Activated CD4-positive, alpha-beta memory T cell treated with anti-CD3 and anti-CD28 coated beads for 36 hours (primary cell): ENCODE measurements at places on chromosomes 7 and 10.
A peak's percentile ranks its signal among the peaks of the same experiment; 100 is the strongest.

GRCh38 chr10:93596539-93596938 is 4.5 kb downstream of the RBP4 start:
- no peak for DNase-seq

DNA sequence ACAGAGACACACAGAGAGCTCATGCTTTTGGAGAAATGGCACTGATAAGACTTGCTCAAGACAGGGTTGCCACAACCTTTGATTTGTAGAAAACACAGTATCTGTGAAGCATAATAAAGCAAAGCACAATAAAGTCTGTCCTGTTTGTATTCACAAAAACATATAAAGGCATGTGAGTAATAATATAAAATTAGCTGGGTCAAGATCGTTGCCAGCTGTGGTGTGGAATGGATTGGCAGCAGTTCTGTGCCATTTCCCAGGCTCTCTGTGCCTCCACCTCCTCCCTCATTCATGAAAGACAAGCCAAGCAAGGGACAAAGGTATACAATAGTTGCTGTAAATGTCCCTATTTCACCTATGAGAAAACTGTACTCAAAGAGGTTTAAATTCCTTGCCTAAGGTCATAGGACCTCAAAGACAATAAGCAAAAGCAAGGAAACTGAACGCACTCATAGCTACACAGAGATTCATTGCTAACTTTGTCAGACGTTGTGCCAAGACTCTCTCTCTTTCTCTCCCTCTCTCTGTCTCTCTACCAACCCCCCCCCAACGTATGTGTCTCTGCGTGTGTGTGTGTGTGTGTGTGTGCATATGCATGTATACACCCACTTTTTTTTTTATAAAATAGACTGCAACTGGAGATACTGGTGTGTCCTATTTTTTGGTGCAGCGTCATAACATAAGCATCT is 31.8 kb downstream of the CHST3 start:
- no peak for DNase-seq

DNA sequence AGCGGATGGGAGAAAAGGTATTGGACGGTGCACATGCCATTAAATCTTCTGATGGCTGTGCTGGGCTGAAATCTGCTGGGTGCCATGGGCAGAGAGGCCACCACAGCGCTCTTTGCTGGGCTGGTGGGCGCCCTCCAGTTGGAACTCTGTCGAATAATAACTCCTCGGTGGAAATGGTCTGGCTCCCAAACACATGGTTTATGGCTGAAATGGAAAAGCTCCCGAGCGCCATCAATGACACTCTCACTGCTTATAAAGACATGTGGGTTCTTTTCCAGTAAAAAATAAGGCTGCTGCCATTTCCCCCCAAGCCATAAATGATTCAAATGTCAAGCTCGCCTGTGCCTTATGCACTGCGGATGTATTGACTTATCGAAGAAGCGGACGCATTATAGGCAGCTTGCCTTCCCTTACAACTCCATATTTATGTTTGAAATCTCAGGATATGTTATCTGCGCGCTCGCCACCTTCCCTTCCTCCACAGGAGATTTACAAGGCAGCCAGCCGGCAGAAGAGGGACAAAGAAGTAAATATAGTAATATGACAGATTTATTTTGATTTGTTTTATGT is 239.0 kb upstream of the MKI67 start:
- DNase-seq: no peak

GRCh38 chr7:1085266-1085665 is 2.6 kb upstream of the GPER1 start:
- DNase-seq: no peak

DNA sequence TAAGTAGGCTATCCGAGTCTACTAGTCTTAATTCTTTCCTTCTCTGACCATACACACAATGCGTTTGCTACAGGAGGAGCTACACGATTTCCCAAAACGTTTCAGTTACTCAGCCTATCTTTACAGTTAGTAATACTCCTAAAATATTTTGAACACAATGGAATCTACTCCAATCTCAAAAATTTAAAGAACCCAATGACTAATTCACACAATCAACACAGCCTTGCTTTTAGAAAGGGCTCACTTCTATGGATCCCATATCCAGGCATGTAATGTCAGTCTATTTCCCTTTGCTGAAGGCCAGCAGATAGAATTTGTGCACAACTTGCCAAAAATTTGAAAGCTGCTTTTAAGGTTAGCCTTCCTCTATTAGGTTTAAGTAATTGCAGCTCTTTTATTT is 107.2 kb downstream of the VPS41 start:
- no peak for DNase-seq

DNA sequence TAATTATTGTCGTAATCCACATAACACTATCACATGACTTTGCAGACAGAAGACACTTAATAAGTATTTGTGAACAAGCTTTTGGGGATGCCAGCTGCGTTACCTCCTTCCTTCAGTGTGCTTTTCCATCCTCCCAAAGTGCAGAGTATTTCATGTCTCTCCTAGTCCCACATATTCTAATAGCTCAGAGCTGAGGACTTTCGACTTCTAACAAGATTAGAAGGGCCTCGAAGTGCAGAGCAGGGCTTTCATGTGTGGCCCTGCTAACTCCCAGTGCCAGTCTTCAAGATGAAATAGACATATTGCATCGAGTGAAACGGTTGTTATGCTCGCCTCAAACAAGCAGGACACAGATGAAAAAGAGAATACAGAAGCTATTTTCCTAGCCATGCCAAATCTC is 125.7 kb upstream of the RNF32 start:
- no peak for DNase-seq

- DNase-seq: no peak
Measured at GRCh38 chr7:82507365-82507975, 63.9 kb upstream of the CACNA2D1 start.

DNA sequence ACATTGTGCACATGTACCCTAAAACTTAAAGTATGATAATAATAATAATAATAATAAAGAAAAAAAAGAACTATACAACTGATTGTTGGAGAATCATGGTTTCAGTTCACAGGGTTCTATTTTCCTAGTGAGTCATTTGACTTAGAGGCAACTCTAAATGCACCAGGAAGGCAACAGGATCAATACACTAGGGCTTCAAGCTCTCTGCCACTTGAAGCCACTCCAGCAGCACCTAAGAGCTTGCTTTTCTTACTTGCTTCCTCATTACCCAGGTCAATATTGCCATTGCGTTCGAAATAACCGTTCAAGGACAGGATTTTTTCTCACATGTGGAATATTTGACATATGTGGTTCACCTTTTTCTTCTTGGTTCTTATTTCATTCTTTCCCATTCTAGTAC is 189.7 kb downstream of the GRM3 start:
- DNase-seq: no peak

DNA sequence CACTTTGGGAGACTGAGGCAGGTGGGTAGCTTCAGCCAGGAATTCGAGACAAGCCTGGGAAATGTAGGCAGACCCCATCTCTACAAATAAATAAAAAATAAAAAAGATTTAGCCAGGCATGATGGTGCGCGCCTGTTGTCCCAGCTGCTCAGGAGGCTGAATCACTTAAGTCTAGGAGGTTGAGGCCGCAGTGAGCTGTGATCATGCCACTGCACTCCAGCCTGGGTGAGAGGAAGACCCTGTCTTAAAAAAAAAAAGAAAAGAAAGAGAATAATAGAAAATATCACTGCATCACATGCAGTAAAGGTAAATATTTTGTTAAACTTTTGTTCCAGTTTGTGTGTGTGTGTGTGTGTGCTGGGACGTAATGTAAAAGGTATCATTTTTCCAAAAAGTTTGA is 3.0 kb downstream of the STRIP2 start:
- no peak for DNase-seq

- DNase-seq: no peak
Measured at GRCh38 chr10:126263006-126263676, 125.1 kb downstream of the ADAM12 start.

DNA sequence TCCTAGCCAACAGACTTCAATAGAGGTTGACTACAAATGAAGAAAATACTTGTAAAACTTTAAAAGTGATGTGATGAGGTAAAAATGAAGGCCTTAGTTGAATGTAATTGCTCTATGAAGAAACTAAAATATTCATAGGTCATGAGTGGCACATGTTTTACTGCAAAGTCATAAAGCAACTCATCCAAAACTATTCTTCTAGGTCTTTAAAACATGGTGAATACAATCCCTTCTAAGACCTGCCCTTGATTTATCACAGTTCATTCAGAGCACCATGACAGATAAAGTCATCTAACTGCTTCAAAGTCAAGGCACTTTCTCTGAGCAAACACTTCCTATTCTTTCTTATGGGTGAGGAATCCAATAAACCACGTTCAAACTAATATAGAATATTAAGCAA is 713.5 kb downstream of the SORCS1 start:
- no peak for DNase-seq

DNA sequence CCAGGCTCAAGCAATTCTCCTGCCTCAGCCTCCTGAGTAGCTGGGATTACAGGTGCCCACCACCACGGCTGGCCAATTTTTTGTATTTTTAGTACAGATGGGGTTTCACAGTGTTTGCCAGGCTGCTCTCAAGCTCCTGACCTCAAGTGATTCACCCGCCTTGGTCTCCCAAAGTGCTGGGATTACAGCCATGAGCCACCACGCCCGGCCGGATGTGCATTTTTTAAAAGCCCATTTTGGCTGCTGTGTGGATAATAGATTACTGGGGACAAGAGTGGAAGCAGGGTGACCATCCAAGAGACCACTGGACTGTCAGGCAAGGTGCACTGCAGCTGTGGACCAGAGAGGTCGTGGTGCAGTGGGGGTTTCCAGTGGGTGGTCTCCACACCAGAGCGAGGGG is 21.4 kb downstream of the HKDC1 start:
- DNase-seq: no peak

DNA sequence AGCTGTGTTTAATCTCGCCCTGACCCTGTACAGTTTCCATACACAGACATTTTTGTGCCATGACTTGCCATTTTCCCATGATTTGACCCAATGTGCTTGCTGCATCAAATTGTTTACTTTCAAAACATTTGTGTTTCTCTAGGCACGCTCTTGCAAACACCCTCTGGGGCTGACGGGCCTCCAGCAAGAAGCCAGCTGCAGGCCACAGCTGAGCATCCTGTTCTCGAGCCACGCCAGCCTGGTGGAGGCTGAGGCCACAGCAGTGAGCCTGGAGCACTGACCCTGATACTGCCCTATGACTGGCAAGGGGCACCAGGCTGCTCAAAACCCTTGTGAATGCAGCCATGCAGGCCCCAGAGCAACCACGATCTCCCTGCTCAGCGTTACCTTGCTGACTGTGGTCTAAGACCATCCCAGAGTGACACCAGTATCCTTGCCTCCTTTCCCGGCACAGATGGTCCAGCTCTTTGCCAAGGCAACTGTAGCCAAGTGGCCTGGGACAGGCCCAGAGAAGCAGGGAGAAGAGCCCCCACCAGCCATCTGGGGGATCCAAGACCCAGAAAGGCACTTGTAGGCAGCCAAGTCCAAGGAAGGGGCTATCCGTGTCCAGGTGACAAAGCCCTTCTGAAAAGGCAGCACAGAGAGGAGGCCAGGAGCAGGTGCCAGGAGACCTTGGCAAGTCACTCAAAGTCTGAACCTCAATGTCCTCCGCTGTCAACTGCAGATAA is 78.5 kb downstream of the OAT start:
- DNase-seq: no peak

DNA sequence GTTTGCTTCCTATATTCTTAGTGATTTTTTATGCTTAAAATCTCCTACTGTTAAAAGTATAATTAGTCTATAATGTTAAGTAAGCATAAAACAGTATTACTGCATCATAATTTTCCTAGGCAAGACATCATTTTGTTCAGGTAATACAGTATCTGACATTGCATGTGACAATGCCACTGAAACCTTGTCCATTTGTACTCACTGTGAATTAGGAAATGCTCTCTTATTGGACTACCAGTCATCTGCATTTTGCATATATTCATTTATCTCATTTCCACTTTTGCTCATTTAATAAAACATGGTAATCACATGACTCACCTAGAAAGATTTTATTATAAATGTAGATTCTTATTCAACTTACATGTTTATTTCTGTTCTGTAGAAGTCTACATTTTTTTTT is 379.1 kb downstream of the ETV1 start:
- DNase-seq: no peak

- DNase-seq: no peak
Measured at GRCh38 chr10:124185084-124185483, 91.7 kb upstream of the CHST15 start.

DNA sequence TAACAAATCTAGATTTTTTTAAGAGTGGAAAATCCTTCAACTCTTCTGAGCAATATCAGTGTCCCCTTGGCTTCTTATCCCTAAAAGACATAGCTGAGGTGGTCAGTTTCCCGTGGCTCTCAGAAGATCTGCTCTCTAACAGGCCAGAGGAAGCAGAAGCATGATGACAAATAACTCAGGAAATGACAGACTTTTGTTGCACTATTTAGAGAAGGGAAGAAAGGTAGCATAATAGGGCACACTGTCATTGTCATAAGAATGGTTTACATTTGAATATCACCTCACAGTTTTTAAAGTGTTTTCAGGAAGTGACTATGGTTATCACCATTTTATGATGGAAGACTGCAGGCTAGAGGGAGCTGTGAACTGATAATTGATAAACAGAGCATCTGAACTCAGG is 33.6 kb upstream of the RAPGEF5 start:
- no peak for DNase-seq

DNA sequence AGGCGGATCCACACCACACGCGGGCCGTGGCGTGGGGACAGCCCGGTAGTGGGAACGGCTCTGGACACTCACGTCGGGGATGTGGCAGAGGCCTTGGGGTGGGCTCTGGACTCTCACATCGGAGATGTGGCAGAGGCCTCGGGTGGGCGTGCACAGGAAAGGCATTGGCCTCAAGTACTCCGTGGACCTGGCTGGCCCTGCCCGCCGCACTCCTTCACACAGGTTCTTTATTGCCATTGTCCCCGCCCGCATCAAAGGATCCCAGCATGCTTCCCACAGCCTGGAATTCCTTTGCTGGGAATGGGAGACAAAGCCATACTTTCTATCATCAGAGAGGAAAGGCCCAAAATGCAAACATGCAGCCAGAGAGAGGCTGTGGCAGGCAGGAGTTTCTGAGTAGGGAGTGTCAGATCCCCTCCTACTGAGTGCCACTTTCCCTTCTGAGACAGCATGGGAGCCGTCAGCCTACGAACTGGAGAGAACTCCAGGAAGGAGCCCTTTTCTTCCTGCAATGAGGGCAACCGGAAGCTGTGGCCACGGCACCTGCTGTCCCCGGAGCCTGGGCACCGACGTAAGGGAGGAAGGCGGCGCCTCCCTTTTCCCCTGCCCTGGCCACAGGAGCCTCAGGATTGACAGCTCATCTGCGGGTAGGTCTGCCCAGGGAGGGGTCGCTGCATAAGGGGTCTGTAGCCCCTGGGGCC is 51.5 kb downstream of the RBM17 start:
- peak; percentile 70 for DNase-seq
